Immature natural killer cell (primary cell): ENCODE measurements at places on chromosomes 7 and 10. TPM values are rescaled to one million over a fixed set of nuclear protein-coding genes. Genes with fewer than 3 reads are reported as not detected.

Gene VWDE
- polyA plus RNA-seq: 0.11 TPM

Gene ITGB8
- polyA plus RNA-seq: not detected

Gene PRPF18
- polyA plus RNA-seq: 60.8 TPM

Gene KCNIP2
- polyA plus RNA-seq: not detected

Gene CNPY1
- not detected for polyA plus RNA-seq

Gene HOXA10
- polyA plus RNA-seq: 17.3 TPM

DNA sequence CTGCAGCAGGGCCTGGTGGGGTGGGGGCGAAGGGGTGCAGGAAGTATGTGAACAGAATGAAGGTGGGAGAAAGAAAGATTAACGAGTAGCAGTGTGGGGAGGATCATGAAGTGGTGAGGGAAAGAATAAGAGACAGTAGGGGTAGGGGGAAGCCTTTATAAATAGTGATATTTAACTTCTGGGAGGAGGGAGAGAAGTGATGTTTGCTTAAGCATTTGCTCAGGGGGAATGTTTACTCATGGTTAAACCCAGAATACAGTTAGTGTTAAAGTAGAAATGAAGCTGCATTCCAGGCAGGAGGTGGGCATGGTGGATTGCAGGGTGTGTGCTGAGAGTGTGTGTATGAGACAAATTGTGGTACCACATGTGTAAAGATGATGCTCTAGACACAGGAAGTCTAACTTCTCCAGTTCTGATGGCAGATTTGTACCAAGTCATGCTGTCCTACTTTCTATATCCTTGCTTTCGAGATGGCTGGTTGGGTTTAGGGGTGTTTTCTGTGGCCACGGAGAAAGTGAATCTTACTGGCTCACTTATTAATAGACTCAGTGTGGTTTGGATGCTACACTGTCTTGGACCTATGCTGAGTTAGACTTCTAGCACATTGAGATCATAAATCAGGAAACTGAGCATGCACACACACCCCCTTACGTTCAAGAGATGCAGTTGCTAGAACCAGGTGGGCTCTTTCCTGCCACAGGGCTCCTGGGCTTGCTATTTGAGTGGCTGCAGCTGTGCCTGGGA, 10.6 kb upstream of the DNMBP start:
- peak; percentile 1 for DNase-seq

GRCh38 chr10:48885376-48885775, 54.3 kb downstream of the LRRC18 start:
- DNase-seq: no peak
